Fibroblast of villous mesenchyme (primary cell): ENCODE measurements at places on chromosomes 2 and 18. TPM values are rescaled to one million over a fixed set of nuclear protein-coding genes. Genes with fewer than 3 reads are reported as not detected.

DNA sequence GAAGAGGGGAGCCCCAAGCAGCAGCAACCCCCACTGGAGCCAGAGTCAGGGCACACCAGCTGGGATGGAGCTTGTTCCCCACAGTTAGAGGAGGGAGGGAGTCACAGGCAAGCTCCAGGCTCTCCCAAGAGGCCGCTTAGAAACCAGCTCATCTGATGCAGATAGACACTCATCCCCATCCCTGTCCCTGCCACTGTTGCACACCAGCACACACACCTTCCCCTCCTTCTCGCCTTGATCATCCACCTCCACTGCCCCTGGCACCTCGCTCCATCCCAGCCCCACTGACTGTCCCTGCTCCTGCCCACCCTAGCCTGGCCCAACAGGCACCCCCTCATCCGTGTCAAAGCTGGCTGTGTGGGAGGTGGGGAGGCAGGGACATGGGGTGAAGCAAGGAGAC is 1.5 kb upstream of the RUFY4 start:
- DNase-seq = no peak

The CCDC178 gene
- 0.32 and 0.43 TPM in 2 replicates for total RNA-seq

The CCNYL1 gene
- total RNA-seq = 7.7 and 10.4 TPM in 2 replicates

The DES gene
- total RNA-seq = 20.7 and 35.8 TPM in 2 replicates

The THOC1 gene
- 35.1 and 42.7 TPM in 2 replicates for total RNA-seq
